ENCODE measurements at places on chromosomes 1 and 21.

GRCh38 chr1:64960731-64961130, 5.6 kb downstream of the JAK1 start:
- DNase-seq, result no peak

GRCh38 chr21:44880405-44881197, 7.1 kb upstream of the PTTG1IP start:
- DNase-seq, result no peak

DNA sequence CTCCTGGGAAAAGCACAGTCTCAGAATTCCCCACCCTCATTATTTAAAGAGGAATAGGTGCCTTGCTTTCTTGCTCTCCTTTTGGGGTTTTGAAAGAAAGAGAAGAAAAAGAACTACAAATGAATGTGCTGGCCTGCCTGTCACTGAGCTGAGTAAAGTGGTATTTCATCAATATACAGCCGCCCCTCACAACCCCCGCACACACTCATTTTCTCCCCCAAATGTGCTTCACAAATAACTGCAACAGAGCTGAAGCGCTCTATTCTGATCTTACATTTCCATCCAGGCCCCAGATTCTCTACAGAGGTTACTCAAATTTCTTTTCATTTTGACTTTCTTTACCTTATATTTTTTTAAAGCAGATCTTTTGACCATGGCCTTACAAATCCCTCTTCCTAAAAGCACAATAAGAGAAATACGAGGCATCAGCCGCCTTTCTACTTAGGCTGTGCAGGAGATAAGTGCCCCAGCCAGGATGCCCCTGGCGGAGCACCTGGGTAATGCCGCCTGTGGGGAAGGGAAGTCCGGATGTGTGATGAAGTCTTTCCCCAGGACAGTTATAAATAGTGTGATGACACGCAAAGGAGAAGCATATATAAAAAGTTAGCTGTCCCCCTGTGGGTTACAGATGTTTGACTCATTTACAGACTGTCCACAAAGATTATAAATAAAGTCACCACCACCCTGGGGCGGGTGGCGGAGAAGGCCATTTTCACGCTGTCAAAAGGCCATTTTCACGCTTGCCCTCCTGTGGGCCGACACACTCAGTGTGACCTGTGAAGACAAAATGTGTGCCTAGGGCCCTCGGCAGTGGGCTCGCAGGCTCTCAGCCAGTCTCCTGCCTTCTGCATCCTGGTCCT, 6.5 kb downstream of the KCNN3 start:
- no peak for DNase-seq

DNA sequence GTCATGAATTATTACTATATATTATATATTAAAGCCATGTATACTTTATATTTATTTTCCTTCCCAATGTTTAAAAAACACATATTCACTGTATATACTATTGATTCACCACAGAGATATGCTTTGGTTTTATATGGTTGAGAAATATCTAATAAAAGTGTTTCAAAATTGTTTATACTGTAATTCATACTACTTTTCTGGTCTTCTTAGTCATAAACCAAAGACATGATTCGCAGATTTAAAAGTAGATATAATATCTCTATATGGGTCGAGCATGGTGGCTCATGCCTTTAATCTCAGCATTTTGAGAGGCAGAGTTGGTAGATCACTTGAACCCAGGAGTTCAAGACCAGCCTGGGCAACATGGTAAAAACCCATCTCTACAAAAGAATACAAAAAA, 738.4 kb downstream of the USP25 start:
- DNase-seq, result no peak

DNA sequence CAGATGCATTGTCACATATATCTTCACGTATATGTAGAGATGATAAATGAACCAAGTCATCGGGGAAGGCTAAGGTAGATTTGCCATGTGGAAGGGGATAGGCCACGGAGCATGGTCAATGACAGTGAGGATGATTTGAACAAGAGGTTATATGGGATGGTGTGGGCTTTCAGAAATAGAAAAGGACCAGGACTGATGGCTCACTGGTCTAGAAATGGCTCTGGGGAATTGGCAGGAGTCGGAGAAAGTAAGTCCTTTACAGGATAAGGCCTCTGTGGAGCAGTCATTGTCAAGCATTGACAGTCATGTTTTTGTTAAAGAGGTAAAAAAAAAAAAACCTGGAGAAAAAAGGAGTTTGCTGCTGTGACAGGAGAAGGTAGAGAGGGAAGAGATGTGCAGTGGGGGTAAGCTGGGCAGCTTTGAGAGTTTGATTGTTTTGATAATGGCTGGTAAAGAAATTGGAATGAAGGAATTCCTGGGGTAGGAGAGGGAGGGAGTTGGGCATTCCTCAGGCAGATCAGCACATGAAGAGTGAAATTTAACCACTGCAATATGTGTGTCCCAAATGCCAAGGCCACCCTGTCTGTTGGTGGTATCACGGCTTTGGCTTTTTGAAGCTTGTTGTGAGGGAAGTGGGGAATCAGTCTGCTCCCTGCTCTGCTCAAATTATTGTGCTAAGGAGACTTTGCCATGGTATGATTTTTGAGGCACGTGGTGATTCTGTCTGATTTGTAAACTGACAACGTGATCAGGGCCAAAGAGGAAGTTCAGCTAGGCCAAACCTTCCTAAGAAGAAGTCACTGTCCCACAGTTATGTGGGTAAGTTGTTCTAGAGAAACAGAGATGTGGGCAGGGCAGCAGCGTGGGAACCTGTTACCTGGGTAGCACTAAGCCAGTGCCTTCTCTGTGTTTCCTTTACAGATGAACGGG, 26.0 kb downstream of the MACF1 start:
- no peak for DNase-seq

DNA sequence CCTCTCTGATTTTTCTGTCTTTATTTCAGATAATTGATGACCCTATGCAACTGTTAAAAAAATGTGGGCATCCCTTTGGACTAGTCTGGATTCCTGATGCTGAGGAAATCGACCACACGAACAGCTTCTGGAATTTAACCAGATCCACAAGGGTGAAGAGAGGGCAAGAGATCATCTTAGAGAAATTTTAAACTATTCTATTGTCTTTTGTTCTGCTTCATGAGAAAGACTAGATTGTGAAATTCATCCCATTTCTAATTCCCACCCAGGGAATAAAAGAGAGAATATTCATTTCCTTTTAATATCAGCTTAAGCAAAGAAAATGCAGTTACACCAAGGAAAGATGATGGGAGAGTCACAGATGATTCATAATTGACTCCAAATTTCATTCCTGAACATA, 71.8 kb downstream of the DUSP10 start:
- no peak for DNase-seq

GRCh38 chr1:155080312-155081228, 1.9 kb downstream of the EFNA3 start:
- no peak for DNase-seq

DNA sequence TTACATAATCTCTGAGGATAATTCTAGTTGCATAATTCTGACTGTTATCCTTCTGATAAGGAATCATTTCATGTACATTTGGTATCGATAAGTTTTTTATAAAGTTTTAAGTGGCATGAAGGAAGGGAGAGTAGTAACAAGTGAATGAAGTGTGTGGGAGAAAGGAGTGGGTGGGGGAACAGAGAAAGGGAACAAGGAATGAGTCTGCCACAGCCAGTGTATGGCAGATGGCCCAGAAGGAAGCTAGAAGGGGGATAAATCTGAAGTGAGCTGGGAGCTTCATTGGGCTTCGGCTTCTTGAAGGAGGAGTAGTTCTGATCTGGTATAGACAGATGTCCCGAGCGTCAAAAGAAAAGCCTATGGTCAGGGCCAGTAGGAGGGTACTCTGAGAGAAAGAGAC, 18.6 kb downstream of the ZBTB40 start:
- DNase-seq, result no peak

DNA sequence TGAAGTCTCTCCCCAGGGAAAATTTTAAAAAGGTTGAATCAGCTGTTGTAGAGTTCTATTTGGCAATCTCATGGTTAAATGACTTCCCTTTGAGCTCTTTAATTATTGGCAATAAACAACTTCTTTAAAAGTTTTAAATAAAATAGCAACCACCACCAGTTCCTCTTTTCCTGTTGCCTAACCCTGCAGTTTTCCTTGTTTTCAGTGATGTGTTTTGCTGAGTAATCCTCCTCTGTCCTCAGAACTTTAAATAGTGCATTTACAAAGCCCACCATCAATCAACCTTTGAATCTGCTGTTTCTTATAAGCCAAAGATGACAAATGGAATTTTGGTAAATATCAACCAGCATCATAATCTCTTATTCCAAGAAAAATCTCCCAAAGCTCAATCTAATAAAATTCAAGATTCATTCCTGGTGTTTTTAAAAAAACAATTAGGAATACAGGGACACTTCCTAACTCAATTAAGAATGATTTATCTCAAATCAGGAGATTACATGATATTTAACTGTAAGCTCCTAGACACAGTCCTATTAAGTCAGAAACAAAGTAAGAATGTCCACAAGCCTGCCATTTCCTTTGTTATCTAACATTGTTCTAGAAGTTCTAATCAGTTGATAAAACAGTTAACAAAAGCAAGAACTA, 14.8 kb downstream of the AVPR1B start:
- no peak for DNase-seq

DNA sequence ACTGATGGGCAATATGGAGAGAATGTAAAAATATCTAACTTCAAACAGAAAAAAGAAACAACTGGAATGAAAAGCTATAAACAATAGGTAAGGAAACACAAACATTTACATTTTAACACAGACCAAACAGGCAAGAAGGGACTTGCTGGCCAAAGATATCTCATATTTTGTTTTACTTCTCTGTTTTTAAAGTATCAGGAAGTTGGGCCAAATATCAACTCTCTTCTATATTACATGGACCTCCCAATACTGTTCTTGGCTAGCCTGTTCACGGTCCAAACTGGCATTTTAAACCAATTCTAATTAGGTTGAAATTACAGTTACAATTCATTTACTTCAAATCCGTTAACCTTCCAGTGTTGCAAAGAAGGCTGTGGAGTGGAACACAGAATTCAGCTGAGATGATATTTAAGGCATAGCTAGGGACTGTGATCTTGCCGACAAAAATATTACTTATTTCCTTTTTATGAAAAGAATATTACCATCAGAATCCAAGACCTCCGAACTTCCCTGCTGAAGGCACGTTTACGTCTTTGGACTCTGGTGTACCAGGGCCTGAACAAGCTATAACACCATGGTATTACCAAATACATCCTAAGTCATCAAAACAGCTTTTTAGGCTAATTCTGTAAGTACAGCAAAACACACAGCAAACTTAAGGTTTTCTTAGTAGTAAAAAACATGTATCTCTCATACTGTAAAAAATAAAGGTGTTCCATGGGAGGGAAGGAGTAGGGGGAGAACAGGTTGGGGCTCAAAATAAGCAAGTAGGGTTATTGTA, 165.4 kb downstream of the RUNX1 start:
- DNase-seq, result no peak

DNA sequence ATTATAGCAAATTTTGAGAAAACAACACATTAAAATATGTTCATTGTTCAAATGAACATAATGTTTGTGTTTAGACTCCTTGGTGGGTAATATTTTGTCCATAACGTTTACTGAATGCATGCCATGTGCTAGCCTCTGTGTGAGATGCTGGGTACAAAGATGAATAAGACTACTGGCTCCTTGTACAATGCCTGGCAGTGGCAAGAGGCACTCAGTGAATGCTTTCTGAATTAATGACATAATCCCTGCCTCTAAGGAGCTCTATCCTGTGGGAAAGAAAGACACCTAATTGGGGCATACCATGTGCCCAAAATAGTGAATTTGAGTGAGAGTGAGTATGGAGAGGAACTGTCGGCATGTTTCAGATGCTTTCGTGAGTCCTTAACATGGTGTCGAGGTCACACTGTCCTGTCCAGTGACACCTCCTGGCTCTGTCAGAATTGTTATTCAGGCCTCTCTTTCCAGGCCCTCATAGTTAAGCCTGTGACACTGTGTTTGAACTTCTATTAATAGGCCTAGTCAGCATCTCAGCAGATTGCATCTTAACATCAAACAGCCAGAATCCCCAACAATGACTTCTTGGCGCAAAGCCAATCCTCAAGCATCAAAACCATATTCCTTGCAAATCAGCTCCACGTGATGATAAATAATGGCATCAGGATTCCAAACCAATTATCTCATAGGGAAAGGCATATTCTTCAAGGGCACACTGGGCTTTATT, 32.8 kb upstream of the S1PR1 start:
- no peak for DNase-seq

DNA sequence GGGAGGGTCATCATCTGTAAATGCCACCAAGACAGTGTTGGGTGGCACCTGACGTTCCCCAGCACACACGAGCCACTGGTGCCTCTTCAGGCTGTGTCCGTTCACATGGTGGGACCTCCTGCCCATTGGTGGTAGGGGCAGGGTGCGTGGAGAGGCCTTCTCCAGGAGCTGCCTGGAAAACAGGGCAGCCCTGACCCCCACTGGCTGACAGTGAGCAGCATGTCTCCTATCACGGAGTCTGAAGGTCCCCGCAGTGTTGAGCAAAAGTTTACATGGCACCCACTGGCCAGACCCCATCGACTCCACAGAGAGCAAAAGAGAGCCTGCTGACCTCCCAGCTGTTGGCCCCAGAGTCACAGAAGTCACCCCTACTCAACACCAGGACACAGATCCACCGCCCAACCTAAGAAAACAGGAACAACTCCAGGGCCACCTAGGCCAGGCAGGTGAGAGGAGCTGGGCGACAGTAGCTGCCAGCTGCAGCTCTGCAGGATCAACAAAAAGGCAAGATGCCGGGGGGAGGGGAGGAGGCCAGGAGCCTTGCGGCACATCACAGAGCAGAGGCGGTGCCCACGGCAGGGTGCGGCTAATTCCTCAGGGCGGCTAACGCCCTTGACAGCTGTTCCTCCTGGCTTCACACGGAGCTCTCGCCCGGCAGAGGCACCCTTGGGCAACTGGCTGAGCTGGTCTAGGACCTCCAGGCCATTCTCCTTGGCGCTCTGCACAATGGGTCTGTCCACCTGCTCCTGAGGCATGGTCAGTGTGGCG, 14.4 kb upstream of the IFI6 start:
- DNase-seq, result no peak

DNA sequence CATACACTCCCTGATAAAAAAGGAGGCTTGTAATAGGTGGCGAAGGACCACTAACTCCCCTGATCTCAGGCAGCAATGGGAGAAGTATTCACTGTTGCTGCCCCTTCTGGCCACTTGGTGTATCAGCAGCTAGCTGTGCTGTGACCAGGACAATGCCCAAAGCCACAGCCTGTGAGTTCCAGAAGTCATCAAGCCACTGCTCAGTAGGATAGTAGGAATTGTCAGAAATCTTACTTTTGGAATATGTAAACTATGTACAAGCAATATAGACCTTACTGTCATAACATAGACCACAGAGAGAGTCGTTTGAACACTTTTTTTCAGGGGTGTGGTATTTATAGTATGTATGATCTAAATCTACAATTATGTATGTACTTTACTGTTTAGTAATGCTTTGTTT, 248.3 kb upstream of the CAMK1G start:
- DNase-seq, result no peak

DNA sequence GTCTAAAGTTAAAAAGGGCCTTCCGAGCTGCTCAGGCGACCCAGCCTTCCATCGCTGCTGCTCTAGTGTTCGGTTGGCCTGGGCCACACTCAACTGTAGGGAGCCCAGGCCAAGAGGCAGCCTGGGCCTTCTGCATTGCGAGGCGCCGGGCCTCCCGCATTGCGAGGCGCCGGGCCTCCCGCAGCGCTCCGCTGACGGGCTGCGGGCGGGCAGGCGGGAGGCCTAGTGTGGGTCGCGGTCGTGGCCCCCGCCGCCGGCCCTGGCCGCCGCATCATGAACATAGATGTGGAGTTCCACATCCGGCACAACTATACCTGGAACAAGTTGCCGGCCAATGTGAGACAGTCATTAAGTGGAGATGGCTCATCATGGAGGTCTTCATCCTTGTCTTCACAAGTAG, 48.3 kb downstream of the PPIAL4G start:
- no peak for DNase-seq

GRCh38 chr1:183651612-183652011, 1.5 kb downstream of the APOBEC4 start:
- DNase-seq, result no peak

Measured in stimulated activated CD8-positive, alpha-beta memory T cell treated with anti-CD3 and anti-CD28 coated beads, Interleukin-2, amount 100 ng/mL, for 1 hour (primary cell).